GM10248 (cell line): ENCODE measurements at places on chromosomes 11 and 22.

DNA sequence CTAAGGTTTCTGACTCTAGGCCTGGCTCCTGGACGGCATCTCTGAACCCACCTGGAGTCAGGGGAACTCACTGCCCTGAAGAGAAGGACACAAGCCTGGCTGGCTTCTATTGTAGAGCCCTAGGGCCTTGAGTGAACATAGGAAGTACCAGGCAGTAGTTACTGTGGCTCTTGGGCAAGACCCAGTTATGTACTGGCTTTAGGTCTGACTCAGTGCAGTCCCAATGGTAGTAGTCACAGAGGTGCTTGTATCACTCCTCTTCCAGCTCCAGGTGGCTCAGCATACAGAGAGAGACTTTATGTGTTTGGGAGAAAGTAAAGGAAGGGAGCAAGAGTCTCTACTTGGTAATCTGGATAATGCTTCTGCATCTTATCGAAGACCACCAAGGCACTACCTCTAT lies 13.9 kb upstream of the PAK1 start:
- no peak for DNase-seq

DNA sequence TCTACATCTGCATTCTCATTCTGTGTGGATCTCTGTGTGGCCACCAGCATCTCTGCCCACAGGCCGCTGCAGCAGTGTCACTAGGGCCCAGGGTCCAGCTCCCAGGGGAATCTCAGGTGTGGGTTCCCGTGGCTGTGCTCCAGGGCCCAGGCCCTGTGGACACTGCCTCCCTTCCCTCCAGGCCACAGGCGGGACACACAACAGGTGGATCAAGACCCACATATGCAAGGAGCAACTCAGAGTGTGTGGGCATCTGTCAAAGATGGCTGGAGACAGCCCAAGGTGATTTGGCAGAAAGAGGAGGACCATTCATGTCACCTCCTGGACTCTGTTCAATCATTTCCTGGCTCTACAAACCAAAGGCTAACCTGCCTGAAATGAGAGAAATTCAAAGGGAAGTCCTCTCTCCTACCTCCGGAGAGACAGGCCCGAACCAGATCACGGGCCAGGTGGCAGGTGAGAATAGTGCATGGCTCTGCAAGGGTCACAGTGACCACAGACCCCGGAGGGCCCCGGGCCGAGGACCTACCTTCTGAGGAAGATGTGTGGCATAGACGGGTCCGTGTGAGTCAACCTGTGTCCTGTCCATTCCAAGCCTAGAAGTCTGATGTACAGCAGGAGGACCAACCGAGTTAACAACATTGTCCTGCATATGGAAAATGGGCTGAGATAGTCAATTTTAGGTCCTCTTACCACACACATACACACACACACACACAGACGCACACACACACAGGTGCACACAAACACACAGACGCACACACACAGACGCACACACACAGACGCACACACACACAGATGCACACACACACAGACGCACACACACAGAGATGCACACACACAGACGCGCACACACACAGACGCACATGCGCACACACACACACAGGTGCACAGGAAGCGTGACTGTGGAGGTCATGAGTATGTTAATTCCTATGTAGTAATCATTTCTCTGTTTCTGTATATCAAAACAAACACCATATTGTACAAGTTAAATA lies 1068.5 kb downstream of the BRD1 start:
- no peak for DNase-seq

- no peak for DNase-seq
These were observed 36.7 kb downstream of the MUC5B start for GRCh38 chr11:1259561-1259960.

DNA sequence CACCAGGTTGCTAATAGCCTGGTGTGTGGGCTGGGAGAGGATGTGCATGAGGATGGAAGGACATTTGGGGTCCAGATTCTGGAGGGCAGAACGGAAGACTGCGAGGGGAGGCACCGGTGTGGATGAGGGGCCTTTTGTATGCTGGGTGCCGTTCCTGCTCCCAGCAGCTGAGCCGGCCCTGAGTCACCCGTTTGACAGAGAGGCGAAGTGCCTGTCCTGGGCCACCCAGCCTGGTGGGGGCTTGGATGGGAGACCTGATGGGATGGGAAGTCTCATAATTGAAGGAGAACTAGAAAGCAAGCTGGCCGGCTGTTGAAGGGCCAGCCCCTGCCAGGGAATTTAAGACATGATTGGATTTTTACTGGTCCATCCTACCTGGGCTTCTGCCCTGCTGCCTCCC lies 10.8 kb downstream of the CACNA1I start:
- DNase-seq, result no peak

GRCh38 chr11:39102236-39102635 lies 2357.2 kb downstream of the LRRC4C start:
- no peak for DNase-seq

GRCh38 chr11:128502726-128503125 lies 84.6 kb downstream of the ETS1 start:
- no peak for DNase-seq

GRCh38 chr11:76799066-76799804 lies 16.1 kb downstream of the TSKU start:
- DNase-seq, result peak; percentile 90

DNA sequence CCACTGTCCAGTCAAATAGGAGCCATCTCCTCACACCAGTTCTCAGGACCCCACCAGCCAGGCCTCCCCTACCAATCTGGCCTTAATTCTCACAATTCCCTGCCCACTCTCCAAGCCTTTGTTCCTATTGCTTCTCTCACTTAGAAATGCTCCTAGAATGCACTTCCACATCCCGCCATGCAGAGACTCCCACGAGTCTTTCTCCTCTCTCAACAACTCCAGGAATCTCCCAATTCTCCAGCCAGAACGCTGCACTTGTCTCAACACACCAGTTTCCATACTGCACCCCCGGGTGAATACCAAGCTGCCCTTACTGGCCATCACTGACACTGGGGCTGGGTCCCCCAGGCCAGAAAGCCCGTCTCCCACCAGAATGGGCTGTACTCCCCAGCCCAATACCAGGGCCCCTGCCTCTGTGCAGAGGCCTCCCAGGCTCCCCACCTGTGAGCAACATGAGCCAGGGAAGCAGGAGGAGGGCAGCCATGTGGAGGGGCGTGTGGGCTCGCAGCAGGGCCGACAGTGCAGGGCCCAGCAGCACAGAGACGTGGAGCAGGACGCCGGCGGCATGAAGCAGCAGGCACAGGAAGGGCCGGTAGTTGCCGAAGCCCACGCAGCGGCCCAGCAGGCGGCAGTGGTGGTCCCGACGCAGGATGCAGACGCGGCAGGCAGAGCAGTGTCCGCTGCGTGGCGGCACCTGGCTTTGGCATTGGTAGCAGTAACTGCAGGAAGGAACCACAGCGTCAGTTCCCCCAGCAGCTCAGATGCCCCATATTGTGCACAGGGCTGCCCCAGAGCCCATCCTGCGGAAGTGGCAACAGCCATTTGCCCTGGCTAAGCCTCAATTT lies 2.4 kb downstream of the ZDHHC24 start:
- peak; percentile 72 for DNase-seq

DNA sequence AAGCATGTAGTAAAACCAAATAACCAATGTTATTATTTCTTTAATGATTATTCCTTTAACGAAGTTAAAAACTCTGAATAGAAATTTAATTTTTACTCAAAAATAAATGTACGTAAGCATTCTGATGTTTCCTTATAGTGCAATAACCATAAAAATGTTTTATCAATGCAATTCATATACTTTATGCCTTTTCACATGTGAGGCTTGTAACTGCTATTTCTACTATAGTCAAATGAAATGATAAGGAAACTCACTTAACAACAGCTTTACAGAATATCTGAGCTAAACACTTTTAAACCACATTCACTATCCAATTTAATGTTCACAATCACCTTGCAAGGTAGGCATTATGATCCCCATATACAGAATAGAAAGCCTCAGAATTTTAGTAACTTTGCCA lies 17.4 kb downstream of the BTBD10 start:
- DNase-seq, result no peak

- DNase-seq, result no peak
These were observed 76.2 kb downstream of the ARHGAP32 start for GRCh38 chr11:129115652-129116586.

GRCh38 chr11:77101043-77101537 lies 1.6 kb upstream of the OMP start:
- DNase-seq, result peak; percentile 50

GRCh38 chr22:42284643-42285181 lies 14.3 kb upstream of the TCF20 start:
- no peak for DNase-seq

GRCh38 chr11:101010899-101011298 lies 118.7 kb downstream of the PGR start:
- no peak for DNase-seq

DNA sequence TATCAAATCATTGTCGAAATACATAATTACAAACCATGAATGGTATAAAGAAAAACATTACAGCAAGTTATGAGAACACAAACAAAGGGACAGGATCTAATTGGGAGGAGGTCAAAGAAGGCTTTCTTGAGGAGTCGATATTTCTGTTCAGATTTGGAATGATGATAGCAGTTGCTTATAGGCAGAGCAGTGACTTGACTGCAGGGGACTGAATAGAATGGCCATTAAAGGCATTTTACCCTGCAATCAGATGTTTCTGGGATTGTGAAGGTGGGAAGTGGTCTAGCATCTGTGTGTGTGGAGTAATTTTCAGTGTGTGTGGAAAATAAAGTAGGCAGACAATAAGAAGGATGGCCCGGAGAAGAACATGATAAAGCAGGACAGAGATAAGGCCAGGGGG lies 41.0 kb downstream of the BLID start:
- DNase-seq, result no peak

DNA sequence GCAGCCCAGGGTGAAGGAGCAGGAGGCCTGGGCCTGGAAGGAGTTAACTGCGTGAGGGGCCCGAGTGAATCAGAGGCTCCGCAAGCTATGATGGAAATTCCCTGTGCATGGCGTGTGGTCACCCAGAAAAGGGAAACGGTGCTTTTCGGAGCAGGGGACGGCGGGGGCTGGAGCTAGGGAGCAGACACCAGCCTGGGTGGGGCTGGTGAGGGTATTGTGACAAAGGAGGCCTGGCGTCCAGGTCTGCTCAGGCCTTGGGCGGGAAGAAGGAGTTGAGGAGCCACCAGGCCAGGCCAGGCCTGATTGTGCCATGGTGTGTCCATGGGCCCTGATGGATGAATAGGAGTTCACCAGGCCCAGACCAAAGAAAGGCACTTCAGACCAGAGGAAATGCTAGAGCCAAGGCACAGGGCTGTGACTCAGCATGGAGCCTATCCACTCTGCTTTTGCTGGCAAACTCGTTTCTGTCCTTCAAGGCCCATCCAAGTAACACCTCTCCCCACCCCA lies 12.8 kb upstream of the SPI1 start:
- DNase-seq, result no peak

DNA sequence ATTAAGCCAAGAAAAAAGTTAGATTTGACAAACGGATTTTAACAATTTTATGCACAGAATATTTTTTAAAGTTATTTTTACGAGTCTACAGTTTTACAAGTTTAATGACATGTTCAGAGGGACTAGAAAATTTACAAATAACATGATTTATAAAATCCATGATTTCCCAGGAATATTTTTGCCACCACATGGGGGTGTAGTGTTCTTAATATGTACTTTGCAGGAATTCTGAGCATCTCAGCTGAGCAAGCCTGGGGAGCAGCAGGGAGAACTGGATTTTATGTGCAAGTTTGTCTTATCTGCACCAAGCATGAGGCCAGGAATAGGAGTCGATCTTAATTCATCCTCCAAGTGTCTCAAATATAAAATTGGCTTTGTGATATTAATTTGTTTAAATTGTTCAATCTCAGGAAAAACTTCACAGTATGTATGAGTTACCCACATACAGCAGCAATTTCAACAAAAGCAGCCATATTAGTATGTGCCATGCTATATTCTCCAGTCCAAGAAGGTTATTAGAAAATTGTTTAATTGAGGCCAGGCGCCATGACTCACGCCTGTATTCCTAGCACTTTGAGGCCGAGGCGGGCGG lies 826.3 kb downstream of the DLG2 start:
- no peak for DNase-seq

DNA sequence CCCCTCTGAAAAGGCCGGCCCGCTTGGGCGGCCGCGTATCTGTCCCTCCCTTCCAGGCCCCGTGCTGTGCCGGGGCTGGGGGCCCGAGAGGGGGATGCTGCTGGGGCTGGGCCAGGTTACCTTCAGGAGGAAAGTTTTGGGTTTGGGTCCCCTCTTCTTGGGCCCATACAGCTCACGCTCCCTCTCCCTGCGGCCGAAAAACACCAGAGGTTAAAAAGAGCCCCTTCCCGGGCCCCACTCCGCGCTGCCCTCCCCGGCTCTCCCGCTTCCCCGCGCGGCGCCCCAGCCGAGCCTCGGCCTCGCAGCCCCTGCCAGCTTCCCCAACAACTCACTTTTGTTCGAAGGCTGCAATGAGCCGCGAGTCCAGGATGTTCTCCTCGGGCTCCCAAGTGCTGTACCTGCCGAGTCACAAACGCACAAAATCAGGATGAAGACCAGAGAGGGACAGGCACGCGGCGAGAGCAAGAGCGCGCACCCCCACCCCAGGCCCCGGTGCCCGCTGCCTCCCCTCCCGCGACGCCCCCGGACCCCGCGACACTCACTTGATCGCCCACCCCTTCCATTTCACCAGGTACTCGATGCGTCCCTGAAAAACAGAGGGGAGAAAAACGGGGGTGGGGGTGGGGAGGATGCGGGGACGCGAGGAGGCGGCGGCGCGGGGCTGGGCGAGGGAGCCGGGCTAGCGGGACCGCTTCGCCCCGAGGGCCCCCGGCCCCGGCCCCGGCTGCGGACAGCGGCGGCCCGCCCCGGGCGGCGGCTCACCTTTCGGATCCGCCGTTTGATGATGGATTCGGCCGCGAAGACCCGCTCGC lies 450 bp downstream of the CBX6 start:
- DNase-seq, result no peak

DNA sequence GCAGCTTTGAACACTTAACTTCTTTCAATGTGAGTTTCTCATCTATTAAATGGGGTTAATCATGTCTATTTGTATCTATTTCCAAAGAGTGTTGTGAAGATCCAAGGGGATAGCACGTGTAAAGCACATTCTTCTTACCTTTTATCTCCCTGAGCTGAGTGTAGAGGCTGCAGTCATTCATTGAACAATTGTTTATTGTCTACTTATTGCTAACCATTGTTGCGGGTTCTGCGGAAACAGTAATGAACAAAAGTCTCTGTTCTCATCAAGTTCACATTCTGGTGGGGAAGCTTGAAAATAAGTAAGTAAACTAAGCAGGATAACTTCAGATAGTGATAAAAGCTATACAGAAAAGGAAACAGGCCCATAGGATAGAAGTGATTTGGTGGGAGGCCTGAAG lies 27.4 kb upstream of the PLET1 start:
- no peak for DNase-seq

- peak; percentile 13 for DNase-seq
These were observed 28.1 kb downstream of the CAPN1 start for GRCh38 chr11:65209711-65210360.

GRCh38 chr11:14938936-14939335 lies 33.2 kb downstream of the CALCA start:
- DNase-seq, result no peak

- DNase-seq, result no peak
These were observed 137.0 kb downstream of the SLC1A2 start for GRCh38 chr11:35282221-35282882.
